ENCODE measurements at places on chromosomes 11 and 22. TPM values are rescaled to one million over a fixed set of nuclear protein-coding genes. Genes with fewer than 3 reads are reported as not detected.

MRGPRX1 gene
- total RNA-seq: not detected

TEX54 gene
- not detected for total RNA-seq

LMNTD2 gene
- total RNA-seq: 7.0 TPM

- no peaks in the 10 kb centered on the region for H3K4me1 ChIP-seq
- no peak overlapping the region for H3K4me3 ChIP-seq
- DNase-seq: no peak
- H3K27ac ChIP-seq: no peak overlapping the region
- H3K36me3 ChIP-seq: no peaks in the 10 kb centered on the region
These were observed 2.8 kb downstream of the ROBO4 start for GRCh38 chr11:124894606-124895430.

GRCh38 chr11:35974882-35975589, 31.2 kb downstream of the LDLRAD3 start:
- no peak for DNase-seq
- no peaks in the 10 kb centered on the region for H3K36me3 ChIP-seq
- no peaks in the 10 kb centered on the region for H3K27me3 ChIP-seq
- H3K4me3 ChIP-seq: no peak overlapping the region
- H3K4me1 ChIP-seq: no peaks in the 10 kb centered on the region

- peaks cover 14% of the 10 kb centered on the region for H3K4me1 ChIP-seq
- no peak overlapping the region for H3K27ac ChIP-seq
- H3K27me3 ChIP-seq: no peaks in the 10 kb centered on the region
- DNase-seq: no peak
- no peaks in the 10 kb centered on the region for H3K36me3 ChIP-seq
- H3K4me3 ChIP-seq: no peak overlapping the region
These were observed 35.2 kb upstream of the TFIP11 start for GRCh38 chr22:26547426-26547825.

DNA sequence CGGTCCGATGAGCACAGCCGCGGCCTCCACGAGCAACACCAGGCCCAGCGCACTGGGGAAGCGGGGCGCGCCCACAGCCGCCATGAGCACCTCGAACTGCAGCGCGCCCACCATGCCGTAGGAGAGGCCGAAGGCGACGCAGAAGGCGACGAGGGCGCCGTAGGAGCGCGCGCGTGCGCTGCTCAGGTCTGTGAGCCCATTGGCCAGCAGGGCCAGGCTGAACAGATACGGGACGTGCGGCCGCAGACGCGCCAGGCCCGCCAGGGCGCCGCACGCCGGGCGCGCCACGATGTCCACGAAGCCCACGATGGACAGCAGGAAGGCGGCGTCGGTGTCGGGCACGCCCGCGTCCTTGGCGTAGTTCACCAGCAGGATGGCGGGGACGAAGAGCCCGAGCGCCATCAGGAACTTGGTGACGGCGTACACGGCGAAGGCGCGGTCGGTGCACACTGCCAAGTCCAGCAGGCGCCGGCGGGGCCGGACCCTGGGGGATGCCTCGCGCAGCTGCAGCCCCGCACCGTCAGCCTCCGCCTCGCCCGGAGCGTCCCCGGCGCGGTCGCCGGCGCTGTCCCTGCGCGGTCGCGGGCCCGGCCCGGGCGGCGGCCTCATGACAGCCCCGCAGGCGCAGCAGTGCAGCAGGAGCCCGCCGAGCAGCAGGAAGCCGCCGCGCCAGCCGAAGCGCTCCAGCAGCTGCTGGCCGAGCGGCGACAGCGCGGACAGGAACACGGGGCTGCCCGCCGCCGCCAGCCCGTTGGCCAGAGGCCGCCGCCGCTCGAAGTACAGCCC, 2.9 kb downstream of the SLC16A8 start:
- H3K4me3 ChIP-seq: no peak overlapping the region
- no peak overlapping the region for H3K27ac ChIP-seq
- H3K4me1 ChIP-seq: peaks cover 14% of the 10 kb centered on the region
- H3K27me3 ChIP-seq: peaks cover 14% of the 10 kb centered on the region

DNA sequence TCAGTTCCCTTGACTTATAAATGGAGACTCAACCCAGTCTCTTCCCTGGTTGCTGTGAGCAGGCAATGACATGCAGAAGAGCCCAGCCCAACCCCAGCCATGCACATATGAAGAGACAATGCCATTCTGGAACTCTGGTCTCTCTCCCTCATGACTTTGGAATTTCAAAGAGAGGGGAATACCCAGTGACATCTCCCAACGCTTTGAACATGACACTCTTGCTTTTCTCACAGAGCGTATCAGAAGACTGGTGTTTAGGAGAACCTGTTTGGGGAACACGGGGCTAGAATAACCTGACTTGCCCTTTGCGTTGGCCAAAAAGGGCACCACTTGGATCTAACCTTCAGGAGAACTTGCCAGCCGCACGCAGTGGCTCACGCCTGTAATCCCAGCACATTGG, 12.9 kb downstream of the RANGAP1 start:
- no peaks in the 10 kb centered on the region for H3K27me3 ChIP-seq
- H3K36me3 ChIP-seq: peaks cover 57% of the 10 kb centered on the region
- no peak overlapping the region for H3K27ac ChIP-seq
- no peak for DNase-seq
- no peaks in the 10 kb centered on the region for H3K4me1 ChIP-seq
- no peak overlapping the region for H3K4me3 ChIP-seq

- H3K27ac ChIP-seq: no peak overlapping the region
- H3K4me1 ChIP-seq: peaks cover 30% of the 10 kb centered on the region
- DNase-seq: no peak
These were observed 49.9 kb downstream of the BIRC2 start for GRCh38 chr11:102396708-102397563.
